ENCODE measurements at places on chromosomes 16 and 17.

GRCh38 chr17:6639014-6639585 lies 1.4 kb downstream of the KIAA0753 start:
- no peak for DNase-seq

GRCh38 chr16:11686713-11687380 lies 18.6 kb downstream of the SNN start:
- no peak for DNase-seq

DNA sequence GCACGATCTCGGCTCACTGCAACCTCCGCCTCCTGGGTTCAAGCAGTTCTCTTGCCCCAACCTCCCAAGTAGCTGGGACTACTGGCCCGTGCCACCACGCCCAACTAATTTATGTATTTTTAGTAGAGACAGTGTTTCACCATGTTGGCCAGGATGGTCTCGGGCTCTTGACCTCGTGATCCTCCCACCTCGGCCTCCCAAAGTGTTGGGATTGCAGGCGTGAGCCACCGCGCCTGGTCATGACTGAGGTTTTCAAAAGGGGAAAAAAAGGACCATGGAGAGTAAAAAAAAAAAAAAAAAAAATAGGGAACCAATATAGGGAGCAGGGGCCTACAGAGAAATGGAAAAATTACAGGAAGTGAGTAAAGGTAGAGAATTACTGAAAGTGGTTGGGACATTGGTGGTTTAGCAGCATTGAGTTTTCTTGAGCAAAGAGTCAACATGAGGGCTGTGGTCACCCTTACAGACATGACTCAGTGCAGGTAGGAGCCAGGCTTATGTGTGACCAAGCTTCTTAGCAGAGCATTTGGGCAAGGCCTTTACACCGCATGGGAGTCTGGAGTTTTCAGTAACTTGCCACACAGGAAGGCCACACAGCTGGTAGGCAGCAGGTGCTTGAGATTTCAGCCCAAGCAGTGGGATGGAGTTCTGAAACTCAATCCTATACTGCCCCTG lies 447.3 kb downstream of the HS3ST3B1 start:
- no peak for DNase-seq

GRCh38 chr16:27448532-27449433 lies 46.8 kb downstream of the IL21R start:
- peak; percentile 68 for DNase-seq

GRCh38 chr17:13885953-13886889 lies 183.1 kb upstream of the COX10 start:
- DNase-seq, result no peak

DNA sequence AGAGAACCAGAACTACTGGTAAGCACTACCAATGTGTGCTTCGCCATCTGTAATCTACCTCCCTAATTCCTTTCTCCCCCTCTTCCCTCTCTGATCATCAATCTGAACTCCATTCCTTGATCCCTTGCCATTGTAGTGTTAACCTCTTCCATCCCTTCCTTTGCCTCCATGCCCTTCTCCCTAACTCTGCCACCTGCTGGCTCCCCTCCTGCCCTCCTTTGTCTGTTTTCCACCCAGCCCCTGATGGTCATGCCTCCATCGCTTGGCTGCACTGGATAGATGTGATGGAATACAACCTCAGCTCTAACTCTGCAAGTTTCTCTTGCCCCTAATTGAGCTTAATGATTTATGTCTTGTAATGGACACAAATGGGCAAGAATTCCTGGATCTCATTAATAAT lies 108.2 kb upstream of the ASIC2 start:
- no peak for DNase-seq

DNA sequence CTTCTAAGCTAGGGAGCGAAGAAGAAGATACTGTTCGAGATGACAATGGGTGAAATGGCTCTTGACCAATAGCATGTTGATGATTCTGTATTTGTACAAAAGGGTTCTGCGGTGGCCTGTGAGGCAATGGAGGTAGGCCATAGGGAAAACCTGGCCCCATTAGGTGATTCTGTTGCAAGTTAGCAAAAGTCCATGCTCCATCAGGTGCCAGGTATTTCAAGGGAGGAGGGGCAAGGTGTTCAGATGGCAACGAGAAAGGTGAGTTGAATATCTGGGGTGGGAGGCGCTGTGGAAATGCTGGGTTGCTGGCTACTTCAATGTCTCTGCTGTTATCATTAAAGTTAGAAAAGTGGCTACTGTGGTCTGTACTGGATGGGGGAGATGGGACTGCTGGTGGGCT lies 62.8 kb downstream of the CACNG1 start:
- no peak for DNase-seq

GRCh38 chr17:9380361-9380760 lies 195.3 kb downstream of the STX8 start:
- no peak for DNase-seq

GRCh38 chr17:73138541-73139138 lies 26.2 kb upstream of the SSTR2 start:
- peak; percentile 8 for DNase-seq

DNA sequence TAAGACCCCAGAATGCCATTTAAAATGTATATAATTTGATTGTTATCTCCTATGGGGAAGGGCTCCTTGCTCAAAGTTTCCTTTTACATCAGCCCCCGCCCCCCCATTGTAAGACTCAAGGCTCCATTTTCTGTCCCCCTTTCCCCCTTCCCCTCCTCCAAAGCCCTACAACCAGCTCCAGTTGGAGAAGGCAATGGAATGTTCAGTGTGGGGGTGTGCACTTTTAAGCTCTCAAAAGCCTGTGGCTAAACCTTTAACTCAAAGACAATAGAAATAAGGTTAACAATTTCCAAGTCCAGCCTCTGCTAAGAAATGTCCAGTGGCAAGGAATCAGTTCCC lies 114.7 kb downstream of the NOG start:
- DNase-seq, result no peak

DNA sequence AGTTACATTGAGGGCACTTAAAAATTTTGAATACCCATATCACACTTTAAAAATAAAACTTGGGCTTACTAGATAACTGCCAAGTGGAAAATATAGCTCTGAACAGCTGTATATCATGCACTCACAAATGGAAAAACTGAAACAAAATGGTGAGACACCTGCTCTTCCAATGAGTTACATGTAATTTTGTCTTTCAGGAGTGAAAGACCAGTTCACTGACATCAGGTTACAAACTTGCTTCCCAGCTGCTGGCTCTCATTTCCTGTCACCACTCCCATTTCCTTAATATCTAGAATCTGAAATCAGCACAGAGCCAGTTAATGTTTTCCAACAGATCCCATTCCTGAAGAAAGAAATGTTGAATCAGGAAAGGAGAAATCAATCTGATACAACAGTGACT lies 10.8 kb downstream of the CSNK2A2 start:
- DNase-seq, result no peak

DNA sequence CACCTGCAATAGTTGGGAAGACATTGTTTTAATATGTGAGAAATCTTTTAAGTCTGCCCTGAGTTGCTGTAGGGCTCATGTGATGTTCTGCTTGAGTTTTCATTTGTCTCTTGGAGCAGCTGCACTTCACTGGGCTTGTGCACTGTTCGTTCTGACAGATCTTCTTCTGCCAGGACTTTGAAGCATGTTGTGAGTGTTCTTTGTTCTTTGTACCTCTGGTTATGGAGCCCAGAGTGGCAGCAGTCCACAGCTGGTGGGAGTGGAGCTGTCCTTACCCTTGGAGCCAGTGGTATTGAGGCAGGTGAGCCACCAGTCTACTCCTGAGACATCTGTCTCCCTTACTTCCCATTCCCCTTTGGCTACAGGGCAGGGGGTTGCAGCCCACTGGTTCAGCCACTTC lies 64.6 kb downstream of the GNAO1 start:
- DNase-seq, result no peak

- no peak for DNase-seq
Observed at GRCh38 chr17:68378268-68379176, 78.8 kb downstream of the WIPI1 start.

GRCh38 chr16:5001571-5001970 lies 32.2 kb downstream of the NAGPA start:
- DNase-seq, result no peak

GRCh38 chr17:7466639-7467341 lies 12.6 kb downstream of the ZBTB4 start:
- DNase-seq, result no peak

GRCh38 chr17:67477687-67478086 lies 100.6 kb downstream of the PITPNC1 start:
- DNase-seq, result no peak

- no peak for DNase-seq
Observed at GRCh38 chr17:70288540-70289290, 119.4 kb downstream of the KCNJ2 start.

GRCh38 chr16:48623304-48624016 lies 13.5 kb upstream of the N4BP1 start:
- DNase-seq, result peak; percentile 44

DNA sequence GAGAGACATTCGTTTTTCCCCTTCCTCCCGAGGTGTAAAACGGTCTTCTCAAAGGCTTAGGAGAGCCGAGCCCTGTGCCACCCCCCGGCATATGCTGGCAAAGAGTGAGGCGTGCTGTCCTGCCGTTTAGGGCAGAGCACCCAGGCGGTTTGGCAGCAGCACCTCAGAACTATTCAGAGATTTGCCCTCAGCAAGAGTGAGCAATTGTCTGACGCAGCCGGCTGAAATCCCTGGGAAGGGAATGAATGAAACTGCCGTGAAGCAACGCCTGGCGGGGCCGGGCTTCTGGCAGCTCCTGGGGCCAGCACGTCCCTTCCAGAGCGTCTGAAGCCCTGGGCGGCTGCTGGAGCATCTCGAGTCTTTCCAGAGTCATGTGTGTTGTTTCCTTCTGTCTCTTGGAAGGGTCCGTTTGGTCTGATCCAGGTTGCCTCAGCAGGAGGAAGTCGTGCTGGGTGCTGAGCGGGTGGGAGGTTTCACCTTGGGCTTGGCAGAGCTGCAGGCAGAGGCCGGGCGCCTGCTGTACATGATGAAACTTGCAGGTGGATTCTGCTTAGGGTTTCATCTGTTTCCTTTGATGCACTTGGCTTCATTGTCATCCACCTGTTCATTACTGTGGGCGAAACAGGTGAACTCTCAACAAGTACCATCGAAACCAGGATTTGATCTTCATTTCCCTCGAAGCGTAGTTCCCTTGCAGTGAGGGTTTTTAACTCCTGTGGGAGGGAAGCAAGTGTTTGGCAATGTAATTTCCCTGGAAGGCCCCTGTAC lies 35.4 kb downstream of the TBCD start:
- peak; percentile 83 for DNase-seq

DNA sequence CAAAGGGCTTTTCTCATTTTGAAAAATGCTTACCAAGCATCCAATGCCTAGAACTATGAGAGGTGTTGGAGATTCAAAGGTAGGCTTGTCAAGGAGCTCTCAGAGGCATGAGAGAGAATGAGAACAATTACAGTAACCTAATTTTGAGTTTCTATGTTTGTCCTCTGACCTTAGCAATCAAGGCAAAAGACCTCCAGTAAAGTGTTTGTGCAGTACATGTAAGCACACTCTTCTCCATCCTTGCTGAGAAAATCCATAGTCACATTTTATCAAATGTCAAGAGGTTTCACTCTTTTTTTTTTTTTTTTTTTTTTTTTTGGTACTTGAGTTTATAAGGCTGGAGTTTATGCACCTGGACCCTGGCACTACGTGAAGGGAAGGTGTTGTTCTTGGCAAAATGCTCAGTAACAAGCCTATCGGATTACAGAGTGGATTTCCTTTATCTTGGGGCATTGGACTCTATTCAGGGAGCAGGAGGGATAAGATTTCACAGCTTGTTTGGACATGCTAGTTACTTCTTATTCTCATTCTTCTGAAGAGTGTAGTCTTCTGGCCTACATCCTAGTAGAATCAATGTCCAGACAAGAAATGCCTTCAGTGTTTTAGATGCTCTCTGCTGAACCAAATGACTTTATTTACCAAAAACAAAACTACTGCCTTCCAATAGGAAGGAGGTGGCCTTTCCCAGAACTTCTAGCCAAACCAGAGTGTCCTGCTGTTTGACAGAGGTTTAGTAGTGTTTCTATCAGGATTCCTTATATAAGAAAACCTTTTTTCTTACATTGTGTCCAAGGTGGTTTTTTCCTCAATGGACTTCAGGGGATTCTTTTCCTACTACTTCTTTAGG lies 21.9 kb downstream of the KCNJ2 start:
- no peak for DNase-seq

- no peak for DNase-seq
Observed at GRCh38 chr17:38867968-38868816, 1.7 kb upstream of the LASP1 start.

GRCh38 chr16:53876811-53877210 lies 172.9 kb downstream of the FTO start:
- DNase-seq, result no peak

GRCh38 chr16:12436201-12436657 lies 367.5 kb downstream of the CPPED1 start:
- peak; percentile 86 for DNase-seq

- DNase-seq, result no peak
Observed at GRCh38 chr16:22348291-22348690, 26.1 kb downstream of the CDR2 start.

- no peak for DNase-seq
Observed at GRCh38 chr17:81354954-81355347, 40.3 kb upstream of the BAHCC1 start.

GRCh38 chr16:79532273-79532672 lies 68.3 kb downstream of the MAF start:
- DNase-seq, result no peak

- no peak for DNase-seq
Observed at GRCh38 chr17:71511266-71511995, 609.4 kb upstream of the SOX9 start.

- peak; percentile 41 for DNase-seq
Observed at GRCh38 chr17:63476854-63477479, at the start of gene ACE. TSS of gene ACE (plus strand) at chr17:63477061. CDS start at chr17:63477095, 34 bp downstream.

DNA sequence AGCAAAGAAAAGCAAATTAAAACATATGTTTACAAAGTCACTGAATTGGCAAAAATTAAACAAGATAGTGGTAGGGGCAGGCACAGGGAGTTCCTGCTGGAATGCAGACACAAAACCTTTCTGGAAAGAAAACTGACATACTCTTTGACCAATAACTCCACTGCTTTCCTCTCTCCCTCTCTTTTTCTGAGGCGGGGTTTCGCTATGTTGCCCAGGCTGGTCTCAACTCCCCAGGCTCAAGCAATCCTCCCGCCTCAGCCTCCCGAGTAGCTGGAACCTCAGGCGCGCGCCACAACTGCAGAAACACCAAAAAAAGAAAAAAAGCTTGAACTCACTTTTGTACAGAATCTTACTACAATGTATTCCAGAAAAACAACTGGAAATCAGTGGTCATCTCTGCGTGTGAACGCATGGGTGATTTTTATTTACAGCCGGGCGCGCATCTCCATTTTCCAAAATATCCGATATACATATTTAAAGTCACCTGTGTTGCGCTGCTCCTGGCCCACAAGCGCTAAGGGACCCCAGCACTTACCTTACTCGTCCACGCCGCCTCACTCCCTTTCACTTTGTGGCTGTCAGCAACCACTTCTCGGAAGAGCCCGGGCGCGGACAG lies 480 bp downstream of the TXNL4B start:
- DNase-seq, result no peak
